GM23248 (cell line): ENCODE measurements at places on chromosomes 11 and 22. TPM values are rescaled to one million over a fixed set of nuclear protein-coding genes. Genes with fewer than 3 reads are reported as not detected.

DNA sequence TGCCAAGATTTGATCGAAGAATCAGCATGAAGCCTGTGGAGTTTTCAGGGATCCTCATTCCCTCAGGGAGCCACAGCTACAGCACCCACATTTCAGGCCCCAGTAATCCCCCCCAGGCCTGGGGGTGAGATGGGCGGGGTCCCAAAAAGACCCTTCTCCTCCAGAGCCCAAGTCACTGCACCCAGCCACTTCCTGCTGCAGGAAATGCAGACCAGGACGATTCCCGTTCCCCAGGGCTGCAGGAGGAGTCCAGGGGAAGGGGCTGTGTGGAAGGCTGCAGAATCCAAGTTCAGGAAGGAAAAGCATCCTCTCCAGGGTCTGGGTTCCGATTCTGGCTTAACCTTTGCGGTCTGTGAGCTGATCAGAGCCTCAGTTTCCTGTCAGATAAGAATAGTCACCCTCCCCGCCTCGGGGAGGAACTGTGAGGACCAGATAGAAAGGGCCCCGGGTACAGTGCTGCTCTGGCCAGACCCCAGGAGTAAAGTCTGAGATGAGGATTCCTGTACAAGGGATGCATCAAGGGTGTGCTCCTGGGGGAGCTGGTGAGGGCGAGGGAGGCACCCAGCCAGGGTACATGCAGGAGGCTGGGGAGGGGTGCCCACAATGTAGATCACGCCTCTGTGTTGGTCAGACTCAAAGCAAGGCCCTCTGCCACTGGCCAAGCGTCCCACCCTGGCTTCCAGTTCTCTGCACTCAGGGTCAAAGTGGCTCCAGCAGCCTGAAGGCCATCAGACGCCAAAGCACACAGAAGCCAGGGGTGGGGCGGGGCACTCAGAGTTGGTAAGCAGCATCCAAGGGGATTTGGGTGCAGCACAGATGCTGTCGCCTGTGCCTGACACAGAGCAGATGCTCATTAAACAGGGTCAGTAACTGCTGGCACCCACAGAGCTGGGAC lies 30.1 kb upstream of the TP53I11 start:
- DNase-seq = no peak

MMP7 gene
- total RNA-seq = not detected in 2 replicates

DNA sequence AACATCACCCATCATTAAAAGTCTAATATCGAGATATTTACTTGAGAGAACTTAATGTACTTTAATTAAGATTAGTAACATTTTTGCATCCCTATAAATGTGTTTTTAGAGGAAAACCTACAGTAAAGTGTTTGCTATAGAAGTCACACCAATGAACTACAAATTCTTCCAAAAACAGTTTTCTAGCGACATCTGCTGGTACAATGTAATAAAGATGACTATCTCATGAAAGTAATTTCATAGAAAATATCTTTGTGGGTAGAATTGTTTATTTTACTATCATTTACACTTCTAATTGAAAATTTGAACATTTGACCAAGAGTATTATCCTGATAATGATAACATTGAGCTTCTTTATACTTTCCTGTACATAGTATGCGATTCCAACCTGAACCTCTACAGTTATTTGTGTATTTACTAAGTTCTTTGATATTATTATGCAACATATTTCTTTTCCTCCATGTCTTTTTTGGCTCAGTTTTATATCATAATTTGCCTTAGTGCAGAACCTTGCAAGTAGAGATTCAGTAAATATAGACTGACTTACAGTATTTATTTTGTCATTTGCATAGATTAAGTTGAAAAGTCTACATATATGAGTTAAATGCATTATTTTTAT lies 252.7 kb downstream of the TMEM135 start:
- peak; percentile 73 for DNase-seq

NPTXR gene
- total RNA-seq = 2.7 and 4.2 TPM in 2 replicates

NRIP3 gene
- total RNA-seq = 10.8 and 12.0 TPM in 2 replicates

DNA sequence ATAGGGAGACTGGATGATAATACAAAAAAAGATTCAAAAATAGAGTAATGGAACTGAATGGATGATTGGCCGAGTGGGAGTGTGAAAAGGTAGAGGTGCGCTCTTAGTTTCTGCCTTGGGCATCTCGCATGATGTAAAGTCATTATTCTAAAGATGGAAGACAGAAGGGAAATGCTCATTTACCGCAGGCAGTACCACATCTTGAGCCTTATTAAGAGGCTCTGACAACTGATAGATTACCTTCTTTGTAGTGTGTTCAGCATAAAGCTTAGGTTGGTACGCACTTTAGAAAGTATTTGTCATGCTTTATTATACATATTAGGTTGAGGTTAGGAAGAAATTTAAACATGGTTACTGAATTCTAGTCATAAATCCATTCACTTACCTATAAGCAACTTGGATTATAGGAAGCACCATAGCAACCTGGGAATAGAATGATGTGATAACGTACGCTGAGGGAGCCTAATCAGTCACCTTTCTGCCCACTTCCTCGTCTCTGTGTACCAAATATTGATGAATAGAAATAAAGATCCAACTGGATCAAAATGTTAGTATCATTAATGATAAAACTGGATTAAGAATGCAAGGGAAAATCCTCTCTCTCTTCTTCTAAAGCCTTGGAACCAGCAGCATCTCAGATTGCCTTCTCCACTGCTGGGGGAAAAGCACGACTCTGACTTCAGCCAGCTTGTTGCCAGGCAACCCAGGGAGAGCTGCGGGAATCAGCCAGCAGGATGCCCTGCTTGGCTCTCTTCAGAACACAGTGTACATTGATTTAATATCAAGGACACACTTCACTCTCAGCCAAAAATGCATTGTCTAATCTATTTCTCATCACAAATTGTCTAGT lies 29.0 kb upstream of the VWA5A start:
- no peak for DNase-seq

RIC3 gene
- total RNA-seq = not detected in 2 replicates

DNA sequence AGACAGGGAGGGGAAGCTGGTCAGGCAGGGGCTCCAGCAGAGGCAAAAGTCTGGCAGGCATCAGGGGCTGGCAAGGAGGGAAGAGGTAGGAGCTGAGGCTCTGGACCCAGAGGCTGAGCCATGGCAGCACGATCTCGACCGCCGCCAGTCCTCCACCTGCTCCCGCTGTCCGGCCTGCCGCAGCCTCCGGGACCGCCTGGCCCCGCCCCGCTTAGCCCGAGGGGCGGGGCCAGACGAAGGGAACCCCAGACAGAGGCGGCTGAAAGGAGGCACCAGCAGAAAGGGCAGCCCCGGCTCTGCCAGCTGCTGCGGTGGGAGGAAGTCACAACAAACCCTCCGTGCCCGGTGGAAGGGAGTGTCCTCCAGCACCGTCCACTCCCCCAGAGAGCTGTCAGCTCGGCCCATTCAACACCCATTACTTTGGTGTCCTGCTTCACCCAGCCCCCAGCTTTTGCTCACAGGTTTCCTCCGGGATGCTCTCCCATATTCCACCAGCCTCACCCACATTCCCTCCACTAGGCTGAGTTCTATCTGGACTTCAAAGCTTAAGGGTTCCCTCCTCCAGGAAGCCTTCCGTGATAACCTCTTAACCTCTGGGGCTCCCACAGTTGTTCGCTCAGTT lies at the start of gene MFNG:
MFNG (minus strand) TSS at position 161 of the 622 bp plus-strand sequence. CDS start 207 bp downstream, outside the sequence.
- DNase-seq = peak; percentile 68

GRCh38 chr22:23074451-23074850 lies 4.1 kb downstream of the GNAZ start:
- DNase-seq = no peak

- DNase-seq = no peak
Measured at GRCh38 chr22:35310556-35311550, 11.2 kb downstream of the TOM1 start.

LRRC32 gene
- 4.2 and 7.9 TPM in 2 replicates for total RNA-seq

GRCh38 chr22:46674367-46674781 lies 54.2 kb downstream of the GRAMD4 start:
- DNase-seq = no peak

DNA sequence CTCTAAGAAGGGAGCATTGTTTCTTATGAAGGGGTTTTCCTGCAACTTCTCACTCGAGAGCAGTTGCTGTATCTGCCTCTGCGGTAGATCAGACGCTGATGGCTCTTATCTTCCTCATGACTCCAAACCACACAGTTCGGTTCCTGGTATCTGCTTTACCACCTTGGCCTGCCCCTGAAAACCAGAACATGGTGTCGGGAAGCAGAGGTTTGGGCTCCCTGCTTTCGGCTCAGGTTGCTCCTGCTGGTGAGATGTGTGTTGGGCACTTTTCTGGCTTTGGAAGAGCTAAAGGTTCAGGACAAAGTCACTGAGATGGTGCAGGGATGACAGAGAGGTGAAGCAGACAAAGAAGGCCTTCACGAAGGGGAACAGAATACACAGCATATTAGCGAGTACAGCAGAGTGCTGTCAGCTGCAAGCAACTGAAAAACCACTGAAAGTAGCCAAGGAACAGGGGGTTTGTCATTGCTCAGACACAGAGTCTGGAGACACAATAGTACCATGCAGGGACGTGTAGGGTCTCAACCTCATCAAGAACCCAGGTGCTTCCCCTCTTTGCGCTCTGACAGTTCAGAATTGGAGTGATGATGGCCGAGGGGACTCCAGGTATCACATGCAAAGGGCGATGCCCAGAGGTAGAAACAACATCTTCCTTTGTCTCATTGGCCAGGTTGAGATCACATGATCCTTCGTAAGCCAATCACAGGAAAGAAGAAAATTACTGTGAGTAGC lies 11.9 kb upstream of the CSF2RB start:
- DNase-seq = no peak

DNA sequence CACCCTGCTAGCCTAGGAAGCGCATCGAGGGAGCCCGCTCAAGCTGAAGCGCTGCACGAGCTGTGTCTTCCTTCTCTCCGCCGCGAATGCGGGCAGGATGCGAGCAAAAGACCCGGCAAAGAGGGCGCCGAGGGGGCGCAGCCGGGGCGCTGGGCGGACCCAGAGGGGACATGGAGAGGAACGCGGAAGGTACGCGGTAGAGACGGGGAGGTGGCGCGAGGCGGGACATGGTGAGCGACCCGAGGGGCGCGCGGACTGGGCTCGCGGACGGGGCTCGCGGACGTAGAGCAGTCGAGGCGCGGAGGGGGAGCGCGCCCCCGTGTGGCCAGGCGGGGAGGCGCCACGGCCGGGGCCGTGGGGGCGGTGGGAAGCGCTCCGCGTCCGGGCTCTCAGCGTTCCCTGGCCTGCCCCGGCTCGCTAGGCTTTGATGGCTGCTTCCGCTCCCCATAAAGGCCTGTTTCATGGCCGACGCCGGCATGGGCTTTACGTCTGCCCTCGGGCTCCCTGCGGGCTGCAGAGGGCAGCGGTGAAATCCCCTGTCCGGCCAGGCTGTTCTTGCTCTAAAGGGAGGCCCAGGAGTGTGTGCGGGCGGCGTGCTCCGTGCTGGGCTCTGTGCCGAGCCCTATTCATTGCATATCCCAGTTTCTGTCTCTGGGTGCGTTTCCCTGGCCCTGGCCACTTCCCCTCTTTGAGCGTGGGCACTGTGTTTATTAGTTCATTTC lies 31.2 kb upstream of the TRIM29 start:
- peak; percentile 81 for DNase-seq

- DNase-seq = peak; percentile 93
Measured at GRCh38 chr11:36594316-36594989, at the start of gene IFTAP. TSS of gene IFTAP (plus strand) at chr11:36594502. CDS start at chr11:36610104, 15,602 bp downstream.

DNA sequence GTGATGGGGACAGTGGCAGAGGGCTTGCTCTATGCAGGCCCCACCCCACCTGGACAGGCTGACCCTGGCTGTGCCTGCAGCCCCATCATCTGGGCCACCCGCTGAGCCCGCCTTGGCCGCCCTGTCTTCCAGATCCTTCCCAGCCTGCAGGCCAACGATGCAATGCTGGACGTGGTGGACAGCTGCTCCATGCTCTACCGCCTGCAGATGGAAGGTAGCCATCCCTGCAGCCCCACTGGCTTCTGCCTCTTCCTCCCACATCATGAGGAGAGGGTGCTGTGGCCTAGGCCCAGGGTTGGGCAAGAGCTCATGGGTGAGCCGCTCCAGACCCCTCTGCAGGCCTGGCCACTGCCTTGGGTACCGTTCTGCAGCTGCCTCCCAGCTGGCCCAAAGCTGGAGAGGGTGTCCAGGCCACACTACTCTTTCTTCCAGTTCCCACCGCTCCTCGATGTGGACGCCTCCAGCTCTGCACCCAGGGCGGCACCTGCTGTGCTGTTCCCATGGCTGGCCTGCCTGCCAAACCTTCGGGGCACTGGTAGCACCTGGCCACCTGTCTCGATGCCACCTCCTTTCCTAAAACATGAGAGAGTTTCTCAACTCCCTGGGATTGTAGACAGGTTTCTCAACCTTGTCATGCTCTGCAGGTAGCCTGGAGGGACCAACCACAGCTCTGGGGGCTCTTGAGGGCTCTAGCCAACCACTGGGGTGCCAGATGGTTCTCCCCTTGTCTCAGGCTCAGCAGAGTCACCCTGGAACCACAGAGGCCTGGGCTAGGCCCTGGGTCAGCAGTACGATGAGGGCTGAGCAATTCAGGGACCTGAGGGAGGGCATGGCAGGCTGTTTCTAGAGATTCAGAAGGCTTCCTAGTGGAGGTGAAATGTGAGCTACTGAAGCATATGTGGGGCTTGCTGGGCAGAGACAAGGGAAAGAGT lies 9.5 kb upstream of the GTSE1 start:
- DNase-seq = no peak

DNA sequence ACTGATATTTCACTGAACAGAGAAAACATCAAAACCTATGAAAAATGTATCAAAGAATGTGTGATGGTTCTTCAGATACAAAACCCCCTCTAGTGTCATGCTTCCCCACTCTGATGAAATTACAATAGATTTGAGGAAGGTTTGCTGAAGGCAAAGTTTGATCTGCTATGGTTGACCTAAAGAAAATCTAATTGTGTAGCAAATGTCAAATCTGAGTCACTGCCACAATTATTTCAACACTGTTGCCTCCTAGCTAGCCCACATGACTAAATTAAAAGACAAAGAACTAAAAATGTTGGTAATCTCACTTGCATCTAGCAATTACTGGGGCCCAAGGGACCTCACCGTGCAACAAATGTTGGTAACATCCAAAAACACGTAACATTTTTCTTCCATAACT lies 728.0 kb downstream of the DLG2 start:
- peak; percentile 56 for DNase-seq

GRCh38 chr11:34680918-34681586 lies 60.2 kb downstream of the EHF start:
- peak; percentile 77 for DNase-seq

DNA sequence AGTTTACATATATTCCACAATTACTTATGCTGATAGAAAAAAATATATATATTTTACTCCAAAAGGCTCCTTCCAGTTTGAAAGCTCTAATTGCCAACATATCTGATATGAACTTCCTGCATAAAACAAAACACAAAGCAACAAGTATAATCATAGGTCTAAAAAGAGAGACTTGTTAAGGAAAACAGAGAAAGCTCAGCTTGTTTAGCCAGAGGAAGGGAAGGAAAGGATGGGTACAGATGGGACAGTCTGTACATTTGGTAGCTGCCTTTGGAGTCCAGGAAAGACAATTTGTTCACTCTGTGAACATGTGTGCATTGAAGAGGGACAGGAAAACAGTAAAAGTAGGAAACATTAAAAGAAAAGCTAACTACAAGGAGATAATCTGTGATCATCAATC lies 45.7 kb upstream of the AKIP1 start:
- no peak for DNase-seq

TRIM49B gene
- total RNA-seq = not detected in 2 replicates

- DNase-seq = no peak
Measured at GRCh38 chr22:42319386-42319785, 48.9 kb upstream of the TCF20 start.

GRAP2 gene
- total RNA-seq = not detected in 2 replicates

GRCh38 chr22:25448435-25449051 lies 115.9 kb upstream of the GRK3 start:
- DNase-seq = peak; percentile 64
